ENCODE measurements at places on chromosomes 4 and X. TPM values are rescaled to one million over a fixed set of nuclear protein-coding genes. Genes with fewer than 3 reads are reported as not detected.

The SUPT20HL2 gene
- total RNA-seq, result not detected

DNA sequence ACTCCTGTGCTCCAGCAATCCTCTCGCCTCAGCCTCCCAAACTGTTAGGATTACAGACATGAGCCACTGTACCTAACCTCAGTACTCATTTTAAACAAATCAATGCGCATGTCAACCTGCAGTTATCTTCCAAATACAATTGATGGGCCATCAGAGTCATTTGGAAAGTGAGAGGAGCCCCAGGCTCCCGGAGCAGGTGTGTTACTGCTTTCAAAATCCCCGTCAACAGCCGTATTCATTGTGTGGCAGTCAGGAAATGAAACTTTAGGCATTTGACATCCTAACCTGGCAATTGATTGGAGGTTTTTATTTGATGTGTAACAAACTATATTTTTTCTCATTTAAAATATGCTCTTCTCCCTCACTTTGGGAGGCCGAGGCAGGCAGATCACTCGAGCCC, 623.6 kb upstream of the TENM3 start:
- H3K4me3 ChIP-seq, result no peak overlapping the region
- H3K27ac ChIP-seq, result no peak overlapping the region
- no peaks in the 10 kb centered on the region for H3K27me3 ChIP-seq
- no peaks in the 10 kb centered on the region for H3K4me1 ChIP-seq

- no peak overlapping the region for H3K4me3 ChIP-seq
- no peak overlapping the region for H3K27ac ChIP-seq
- H3K4me1 ChIP-seq, result no peaks in the 10 kb centered on the region
- no peak for DNase-seq
- no peaks in the 10 kb centered on the region for H3K36me3 ChIP-seq
Observed at GRCh38 chr4:147108409-147108808, 162.7 kb upstream of the TTC29 start.

The HPGDS gene
- total RNA-seq, result 0.37 TPM

The NKX3-2 gene
- not detected for total RNA-seq

DNA sequence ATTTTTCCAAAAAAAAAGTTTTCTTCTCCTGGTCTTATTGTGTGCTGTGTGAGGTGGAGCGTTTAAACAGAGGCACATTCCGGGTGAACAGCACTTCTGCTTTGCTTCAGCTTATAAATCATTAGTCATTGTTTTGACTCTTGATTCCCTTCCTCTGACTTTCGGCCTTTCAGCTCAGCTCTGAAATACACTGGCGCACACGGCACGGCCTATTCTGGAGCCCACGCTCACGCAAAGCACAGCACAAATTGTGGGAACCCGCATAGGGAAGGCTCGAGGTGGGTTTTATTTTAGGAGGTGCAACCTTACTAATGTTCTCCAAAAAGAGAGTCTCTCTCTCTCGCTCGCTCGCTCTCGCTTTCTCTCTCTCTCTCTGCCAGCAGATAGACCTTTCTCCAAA, 4.0 kb downstream of the POU3F4 start:
- no peaks in the 10 kb centered on the region for H3K4me1 ChIP-seq
- no peak overlapping the region for H3K4me3 ChIP-seq
- DNase-seq, result no peak
- H3K27me3 ChIP-seq, result peaks cover 26% of the 10 kb centered on the region
- no peak overlapping the region for H3K27ac ChIP-seq

DNA sequence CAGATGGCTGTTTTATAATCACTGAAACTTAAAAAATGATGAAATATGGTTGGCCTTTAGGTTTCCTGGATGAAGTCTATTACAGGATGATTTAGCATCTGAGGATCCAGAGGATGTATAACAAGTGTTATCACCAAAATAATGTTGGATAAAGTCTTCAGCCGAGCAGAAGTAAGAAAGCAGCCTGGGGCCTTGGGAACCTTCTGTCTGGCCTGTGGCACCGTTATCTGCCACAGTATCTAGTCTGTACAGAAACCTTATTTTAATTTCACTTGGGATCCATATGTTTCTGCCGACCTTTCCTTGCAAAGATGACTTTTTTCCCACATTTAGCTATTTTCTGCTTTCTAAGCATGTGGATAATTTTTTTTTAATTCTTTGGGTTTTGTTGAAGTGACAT, 20.5 kb upstream of the ANTXR2 start:
- H3K4me1 ChIP-seq, result peaks cover 13% of the 10 kb centered on the region
- H3K27ac ChIP-seq, result no peak overlapping the region
- no peak overlapping the region for H3K4me3 ChIP-seq
- H3K36me3 ChIP-seq, result no peaks in the 10 kb centered on the region
- H3K27me3 ChIP-seq, result peaks cover 41% of the 10 kb centered on the region

The CLDN22 gene
- not detected for total RNA-seq

GRCh38 chrX:24242649-24243175, 71.2 kb downstream of the SUPT20HL2 start:
- peaks cover 2% of the 10 kb centered on the region for H3K27me3 ChIP-seq
- H3K27ac ChIP-seq, result no peak overlapping the region
- no peak for DNase-seq
- H3K36me3 ChIP-seq, result no peaks in the 10 kb centered on the region
- H3K4me1 ChIP-seq, result peaks cover 5% of the 10 kb centered on the region

- no peak overlapping the region for H3K27ac ChIP-seq
- H3K36me3 ChIP-seq, result no peaks in the 10 kb centered on the region
- no peak overlapping the region for H3K4me3 ChIP-seq
- peaks cover 2% of the 10 kb centered on the region for H3K27me3 ChIP-seq
- DNase-seq, result no peak
- peaks cover 4% of the 10 kb centered on the region for H3K4me1 ChIP-seq
Observed at GRCh38 chr4:16123356-16124084, 39.7 kb upstream of the PROM1 start.
